DMS79 treated with DMSO at 0.1 percent for 48 hours (cell line): ENCODE measurements at places on chromosomes 12 and 14.

- DNase-seq: no peak
Observed at GRCh38 chr14:79890527-79890926, 320.8 kb downstream of the DIO2 start.

DNA sequence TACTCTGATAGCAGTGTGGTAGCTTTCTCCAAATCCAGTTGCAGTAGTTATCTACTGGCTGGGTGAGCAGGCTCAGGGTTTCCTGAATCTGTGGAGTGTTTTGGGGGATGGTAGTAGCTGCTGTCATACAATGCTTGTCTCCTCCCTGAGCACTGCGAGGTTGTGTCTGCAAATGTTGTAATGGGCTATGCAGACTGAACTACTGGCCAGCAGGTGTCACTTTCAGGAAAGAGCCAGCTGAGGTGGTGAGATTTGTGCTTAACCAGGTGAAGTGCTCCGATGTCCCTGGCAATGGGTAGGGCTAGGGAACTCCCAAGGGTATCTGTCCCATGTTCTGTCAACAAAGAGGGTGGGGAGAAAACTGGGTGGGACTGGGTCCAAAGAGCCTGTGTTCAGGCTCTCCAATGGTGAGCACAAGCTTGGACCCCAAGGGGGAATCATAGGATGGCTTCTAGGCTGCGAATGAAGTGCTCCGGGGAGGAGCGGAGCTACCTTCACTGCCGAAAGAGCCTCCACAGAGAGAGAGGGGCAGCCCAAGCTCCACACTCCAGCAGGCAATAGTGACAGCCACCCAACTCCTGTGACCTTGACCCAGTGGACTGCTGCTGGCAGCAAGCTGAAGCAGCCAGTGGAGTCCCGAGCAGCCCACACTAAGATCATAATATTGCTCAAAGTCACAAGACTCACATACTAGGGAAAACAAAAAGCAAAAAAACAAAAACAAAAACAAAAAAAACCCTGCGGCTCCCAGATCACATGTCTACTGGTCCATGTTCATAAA, 1324.0 kb upstream of the USP15 start:
- DNase-seq: no peak

DNA sequence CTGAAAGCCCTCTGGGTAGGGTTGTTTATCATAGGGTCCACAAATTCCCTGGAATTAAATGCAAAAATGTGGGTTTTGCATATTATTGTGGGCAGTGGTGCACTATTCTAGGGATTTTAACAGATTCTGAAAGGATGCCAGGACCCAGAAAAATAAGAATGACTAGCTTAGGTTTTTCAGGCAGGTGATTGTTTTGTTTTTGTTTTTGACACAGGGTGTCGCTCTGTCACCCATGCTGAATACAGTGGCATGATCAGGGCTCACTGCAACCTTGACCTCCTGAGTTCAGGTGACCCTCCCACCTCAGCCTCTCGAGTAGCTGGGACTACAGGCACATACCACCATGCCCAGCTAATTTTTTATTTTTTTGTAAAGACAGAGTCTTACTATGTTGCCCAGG, 19.2 kb downstream of the GALNT6 start:
- DNase-seq: no peak

GRCh38 chr12:121534495-121535148, 46.2 kb downstream of the KDM2B start:
- DNase-seq: no peak

GRCh38 chr14:105124823-105125222, 43.8 kb downstream of the JAG2 start:
- DNase-seq: no peak

- DNase-seq: no peak
Observed at GRCh38 chr12:67630373-67631088, 18.0 kb upstream of the DYRK2 start.

DNA sequence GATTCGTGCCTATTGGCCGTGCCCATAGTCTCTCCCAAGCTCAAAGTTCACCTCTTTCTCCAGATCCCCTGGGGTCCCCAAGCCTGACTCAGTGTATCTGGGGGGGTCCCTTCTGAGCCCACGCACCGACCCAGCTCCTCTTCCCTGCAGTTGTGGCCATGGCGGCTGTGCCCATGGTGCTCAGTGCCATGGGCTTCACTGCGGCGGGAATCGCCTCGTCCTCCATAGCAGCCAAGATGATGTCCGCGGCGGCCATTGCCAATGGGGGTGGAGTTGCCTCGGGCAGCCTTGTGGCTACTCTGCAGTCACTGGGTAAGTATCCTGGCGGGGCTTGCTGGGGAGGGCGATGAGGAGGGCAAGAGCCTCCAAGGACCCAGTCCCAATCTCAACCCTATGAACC, 5.1 kb downstream of the IFI27 start:
- no peak for DNase-seq

DNA sequence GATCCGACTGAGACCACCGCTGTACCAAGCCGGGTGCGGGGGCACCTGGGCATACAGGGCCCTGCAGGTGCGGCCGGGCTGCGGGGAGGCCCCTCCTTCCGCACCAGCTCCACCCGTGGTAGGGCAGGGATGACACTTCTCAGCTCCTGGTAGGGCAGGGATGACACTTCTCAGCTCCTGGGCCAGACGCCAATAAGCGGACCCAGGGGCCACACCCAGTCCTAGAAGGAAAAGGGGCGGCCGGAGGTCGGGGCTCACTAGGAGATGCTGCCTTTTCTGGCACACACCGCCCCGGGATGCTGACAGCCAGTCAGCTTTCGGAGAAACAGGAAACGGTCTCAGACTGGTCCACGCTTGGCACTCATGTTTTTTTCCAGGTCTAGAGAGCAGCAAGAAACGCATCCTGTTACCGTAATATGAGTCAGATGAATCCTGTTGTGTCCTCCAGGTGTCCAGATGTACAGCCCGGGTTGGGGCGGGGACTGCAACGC, 34.8 kb downstream of the NFKBIA start:
- DNase-seq: peak; percentile 99
